ENCODE measurements at places on chromosomes 16 and 17. TPM values are rescaled to one million over a fixed set of nuclear protein-coding genes. Genes with fewer than 3 reads are reported as not detected.
A peak's percentile ranks its signal among the peaks of the same experiment; 100 is the strongest.

Gene SLC13A2
- not detected for total RNA-seq

Gene KRTAP2-2
- not detected for total RNA-seq

Gene SOX8
- total RNA-seq: 0.60 TPM

Gene SERPINF2
- under 0.01 TPM for total RNA-seq

Gene TOP2A
- 10.5 TPM for total RNA-seq

Gene ATP6V0C
- total RNA-seq: 7.1 TPM

Gene TBC1D3G
- not detected for total RNA-seq

Gene NAGS
- total RNA-seq: 2.0 TPM

Gene HEXIM1
- total RNA-seq: 4.8 TPM

Gene NLRC3
- total RNA-seq: 2.6 TPM

Gene MYL4
- 0.40 TPM for total RNA-seq

Gene TTLL6
- total RNA-seq: not detected

Gene MRPS34
- total RNA-seq: 50.4 TPM

Gene ZNF423
- 3.5 TPM for total RNA-seq

Gene LGALS9B
- total RNA-seq: not detected

GRCh38 chr17:16027708-16028584 lies 28.3 kb downstream of the TTC19 start:
- DNase-seq: peak; percentile 29

GRCh38 chr17:22171631-22172030 lies 479.3 kb downstream of the KCNJ18 start:
- DNase-seq: no peak

DNA sequence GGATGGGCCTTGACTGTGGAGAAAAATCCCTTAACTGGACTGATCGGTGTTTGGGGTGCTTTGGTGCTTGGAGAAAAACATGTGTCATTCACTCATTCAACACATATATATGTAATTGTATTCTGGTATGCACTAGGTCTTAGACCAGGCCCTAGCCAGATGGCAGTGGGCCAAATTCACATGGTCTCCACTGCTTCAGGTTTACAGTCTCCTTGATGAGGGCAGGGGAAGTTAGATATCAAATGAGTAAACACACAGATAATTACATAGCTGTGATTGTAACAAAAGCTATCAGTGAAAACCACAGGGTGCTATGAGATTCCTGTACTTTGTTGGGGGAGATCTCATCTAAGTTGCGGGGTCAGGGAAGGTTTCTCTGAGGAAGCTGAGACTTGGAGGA lies 78.8 kb downstream of the WWP2 start:
- peak; percentile 54 for DNase-seq

DNA sequence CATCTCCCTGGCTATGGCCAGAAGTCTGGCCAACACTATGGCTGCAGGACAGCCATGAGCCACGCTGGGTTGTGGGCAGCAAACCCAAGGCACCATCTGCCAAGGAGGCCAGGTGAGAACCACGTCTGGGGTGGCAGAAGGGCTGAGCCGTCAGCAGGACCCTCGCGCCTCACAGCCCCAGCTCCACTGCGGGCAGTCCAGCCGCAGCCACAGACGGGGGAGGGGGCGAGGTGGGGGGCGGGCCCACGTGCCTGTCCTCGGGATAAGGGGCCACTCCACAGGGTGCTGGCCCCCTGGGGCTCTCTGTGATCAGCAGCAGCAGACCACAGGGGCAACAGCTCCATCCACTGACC lies 6.5 kb upstream of the BAIAP2 start:
- no peak for DNase-seq

DNA sequence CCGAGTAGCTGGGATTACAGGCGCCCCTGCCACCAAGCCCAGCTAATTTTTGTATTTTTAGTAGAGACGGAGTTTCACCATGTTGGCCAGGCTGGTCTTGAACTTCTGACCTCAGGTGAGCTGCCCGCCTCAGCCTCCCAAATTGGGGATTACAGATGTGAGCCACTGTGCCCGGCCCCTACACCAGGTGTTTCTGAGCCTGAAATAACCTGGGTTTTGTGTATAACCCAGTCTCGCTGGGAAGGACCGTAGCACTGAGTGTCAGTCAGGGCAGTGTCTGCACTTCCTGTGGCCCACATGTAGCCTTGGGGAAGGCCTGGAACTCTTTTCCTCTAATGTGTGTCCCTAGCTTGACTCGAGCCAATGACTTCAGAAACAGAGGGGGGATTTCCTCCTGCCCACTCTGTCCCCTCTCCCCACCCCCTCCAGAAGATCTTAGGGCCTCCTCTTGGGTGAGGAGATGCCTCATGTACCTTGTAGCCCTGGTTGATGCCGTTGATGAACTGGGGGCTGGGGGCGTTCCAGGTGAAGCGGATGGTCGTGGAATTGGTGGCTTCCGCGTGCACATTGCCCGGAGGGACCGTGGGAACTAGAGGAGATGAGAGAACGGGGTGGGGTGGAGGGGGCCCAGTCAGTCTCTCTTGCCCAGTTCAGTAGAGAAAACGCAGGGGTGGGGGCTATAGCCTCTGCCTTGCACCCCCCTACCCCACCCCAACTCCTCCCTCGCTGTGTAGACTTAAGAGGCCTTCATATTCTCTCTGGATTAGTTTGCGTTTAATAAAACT lies 102.6 kb upstream of the CDC42EP4 start:
- no peak for DNase-seq

- no peak for DNase-seq
These were observed 2.0 kb upstream of the SYNGR2 start for GRCh38 chr17:78166416-78166815.

- no peak for DNase-seq
These were observed 67.8 kb downstream of the CCDC182 start for GRCh38 chr17:57677301-57677700.

DNA sequence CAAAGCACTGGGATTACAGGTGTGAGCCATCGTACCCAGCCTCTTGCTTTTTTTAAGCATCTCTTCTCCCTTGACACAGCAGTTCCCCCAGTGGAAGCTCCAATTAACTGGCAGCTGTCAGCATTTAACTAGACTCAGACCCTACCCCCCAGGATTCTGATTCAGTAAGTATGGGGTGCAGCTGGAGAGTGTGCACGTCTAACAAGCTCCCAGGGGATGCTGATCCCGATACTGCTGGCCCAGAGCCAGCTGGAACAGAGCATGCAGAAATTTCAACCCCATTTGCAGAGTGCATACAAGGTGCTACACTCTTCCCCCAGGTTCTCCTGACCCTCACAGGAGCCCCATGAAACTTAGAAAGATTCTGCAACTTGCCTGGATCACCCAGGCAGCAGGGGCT lies 27.7 kb upstream of the BCO1 start:
- DNase-seq: no peak

DNA sequence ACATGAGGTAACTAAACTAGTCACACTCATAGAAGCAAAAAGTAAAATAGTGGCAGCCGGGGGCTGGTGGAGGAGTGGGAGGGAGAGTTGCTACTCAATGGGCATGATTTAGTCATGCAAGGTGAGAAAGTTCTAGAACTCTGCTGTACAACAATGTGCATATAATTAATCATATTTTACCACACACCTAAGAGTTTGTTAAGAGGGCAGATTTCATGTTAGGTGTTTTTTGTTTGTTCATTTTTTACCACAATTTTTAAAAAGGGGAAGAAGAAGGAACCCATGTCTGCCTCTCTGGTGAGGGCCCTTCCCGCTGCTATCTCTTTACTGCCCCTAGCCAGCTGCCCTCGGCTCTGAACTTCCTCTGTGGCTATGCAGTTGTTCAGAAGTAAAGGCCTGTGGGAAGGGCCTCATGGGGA lies 11.2 kb downstream of the CD300LB start:
- no peak for DNase-seq

GRCh38 chr17:17382971-17383370 lies 79.8 kb downstream of the NT5M start:
- DNase-seq: peak; percentile 57

DNA sequence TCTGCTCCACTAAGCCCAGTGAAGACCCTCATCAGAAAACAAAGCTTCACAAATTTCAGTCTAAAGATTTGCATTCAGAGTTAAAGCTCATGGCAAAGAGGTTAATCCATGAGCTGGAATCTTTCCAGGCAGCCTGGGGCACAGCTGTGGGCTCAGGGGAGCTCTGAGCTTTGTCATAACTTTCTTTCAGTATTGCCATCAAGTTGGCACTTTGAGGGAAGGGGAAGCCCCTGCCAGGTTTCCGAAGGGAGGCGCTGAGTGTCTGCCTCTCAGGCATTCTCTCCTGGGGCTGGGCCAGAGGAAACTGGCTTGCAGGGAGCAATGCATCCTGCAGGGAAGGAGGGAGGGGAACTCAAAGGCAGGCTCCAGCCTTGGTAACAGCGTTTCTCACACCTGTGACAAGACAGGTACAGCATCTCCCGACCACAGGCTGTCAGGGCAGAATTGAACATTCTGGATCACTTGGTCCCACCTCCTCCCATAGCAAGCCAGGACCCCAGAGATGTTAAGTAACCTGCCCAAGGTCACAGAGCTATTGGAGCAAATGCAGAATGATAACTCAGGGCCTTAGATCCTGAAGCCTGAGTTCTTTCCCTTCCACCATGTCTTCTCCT lies 3.9 kb downstream of the LPO start:
- DNase-seq: no peak

DNA sequence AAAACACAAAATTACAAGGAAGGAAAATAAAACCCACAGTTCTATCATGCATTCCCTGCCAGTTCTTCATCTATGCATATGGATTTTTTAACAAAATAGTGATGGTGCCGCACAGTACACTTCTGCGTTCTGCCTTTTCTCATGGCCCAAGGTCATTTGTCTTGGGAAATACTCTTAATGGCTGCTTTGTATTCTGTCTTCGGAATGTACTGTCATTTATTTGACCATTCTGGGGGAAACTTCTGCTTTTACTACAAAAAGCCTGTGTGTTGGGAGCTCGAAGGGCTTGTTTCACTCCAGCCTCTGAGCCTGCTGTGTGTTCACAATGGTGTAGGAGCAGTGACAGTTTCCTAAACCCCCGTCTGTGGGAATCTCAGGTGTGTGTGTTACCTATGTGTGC lies 82.8 kb upstream of the SEC14L1 start:
- no peak for DNase-seq

- peak; percentile 71 for DNase-seq
These were observed 8.2 kb downstream of the SYNGR2 start for GRCh38 chr17:78176548-78177025.

- DNase-seq: no peak
These were observed 117.7 kb downstream of the COPRS start for GRCh38 chr17:31741371-31741770.

GRCh38 chr17:11608396-11608795 lies 10.1 kb downstream of the DNAH9 start:
- no peak for DNase-seq

GRCh38 chr17:36899250-36900159 lies 37.8 kb upstream of the LHX1 start:
- DNase-seq: no peak

DNA sequence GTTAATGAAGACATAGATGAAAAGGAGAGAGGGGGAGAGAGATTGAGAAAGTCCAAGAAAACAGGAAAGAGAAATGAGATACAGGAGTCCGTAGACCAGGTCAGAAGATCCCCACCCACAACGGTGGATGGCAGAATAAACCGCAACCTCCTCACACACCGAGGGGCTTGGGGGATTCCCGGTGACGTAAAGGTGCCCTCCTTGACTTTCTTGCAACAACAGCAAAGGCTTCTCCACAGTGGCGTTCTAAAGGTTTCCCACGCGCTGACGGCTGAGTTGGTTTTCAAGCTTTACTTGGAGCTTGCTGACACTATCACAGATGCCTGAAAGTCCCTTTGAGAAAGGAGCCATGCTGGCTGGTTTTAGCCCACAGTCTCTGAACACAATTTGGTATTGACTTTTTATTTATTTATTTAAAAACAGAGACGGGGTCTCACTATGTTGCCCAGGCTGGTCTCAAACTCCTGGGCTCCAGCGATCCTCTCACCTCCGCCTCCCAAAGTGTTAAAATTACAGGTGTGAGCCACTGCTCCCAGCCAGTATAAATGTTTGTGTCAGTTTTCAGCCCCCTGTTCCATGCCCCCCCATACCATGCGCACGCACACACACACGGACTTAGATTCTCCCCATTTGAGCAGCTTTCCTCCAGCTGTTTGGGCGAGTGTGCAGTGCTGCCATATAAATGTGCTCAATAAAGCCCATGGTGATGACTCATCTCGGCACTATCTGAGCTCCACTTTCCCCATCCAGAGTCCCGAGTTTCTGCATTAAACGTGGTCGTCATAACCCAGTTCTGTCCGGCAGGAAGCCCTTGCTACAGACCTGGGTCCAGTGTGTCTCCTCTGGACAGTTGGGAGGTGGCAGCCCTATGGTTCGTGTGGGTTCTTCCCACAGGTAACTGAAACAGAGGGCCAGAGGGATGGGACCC lies 33.0 kb upstream of the SEC14L1 start:
- no peak for DNase-seq

DNA sequence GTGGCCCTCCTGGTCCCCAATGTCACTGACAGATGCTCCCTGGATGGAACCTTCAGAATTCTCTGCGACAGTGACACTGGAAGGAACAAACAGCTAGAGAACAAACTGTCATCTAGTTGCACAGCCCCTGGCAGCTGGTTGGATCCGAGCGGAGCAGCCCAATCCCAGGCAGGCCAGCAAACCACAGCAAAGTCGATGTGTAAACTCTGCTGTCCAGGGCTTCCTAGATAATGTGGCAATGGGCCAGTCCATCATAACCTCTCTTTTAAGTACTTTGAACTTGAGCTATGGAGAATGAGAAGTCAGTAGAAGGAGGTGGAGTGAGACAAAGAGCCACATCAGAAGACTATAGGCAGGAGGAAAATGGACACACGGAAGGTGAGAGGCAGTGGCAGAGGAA lies 323.0 kb downstream of the CBLN1 start:
- DNase-seq: no peak

- no peak for DNase-seq
These were observed 108.3 kb downstream of the HAPSTR1 start for GRCh38 chr16:9199751-9200150.

- DNase-seq: peak; percentile 75
These were observed 122.4 kb upstream of the NLRP1 start for GRCh38 chr17:5706577-5707210.

GRCh38 chr16:66930189-66930588 lies 4.0 kb downstream of the CIAO2B start:
- DNase-seq: peak; percentile 45

DNA sequence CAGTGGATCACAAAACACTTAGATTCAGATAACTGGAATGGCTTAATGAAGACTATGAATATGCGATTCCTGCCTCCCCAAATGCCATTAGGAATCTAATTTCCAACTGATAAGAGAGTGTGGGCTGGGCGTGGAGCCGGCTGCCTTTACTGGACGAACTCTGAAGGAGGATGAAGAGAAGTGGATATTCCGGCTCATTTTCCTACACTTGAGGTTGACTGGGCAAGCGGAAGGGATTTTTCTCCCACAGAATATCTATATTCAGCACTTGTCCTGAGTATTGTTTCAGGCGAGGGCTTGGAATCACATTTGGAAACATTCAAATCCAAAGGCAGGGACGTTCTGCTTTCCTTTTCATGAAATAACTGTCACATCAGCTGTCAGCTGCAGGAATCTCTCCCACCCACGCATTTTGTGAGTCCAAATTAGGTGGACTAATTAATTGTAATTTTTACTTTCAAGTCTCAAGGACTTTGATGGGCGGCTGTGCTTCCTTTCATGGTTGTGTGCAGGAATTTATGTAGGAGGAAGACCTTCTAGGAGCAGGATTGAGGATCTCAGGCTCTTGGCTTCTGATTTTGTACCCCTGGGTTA lies 138.5 kb downstream of the PITPNC1 start:
- peak; percentile 39 for DNase-seq

Measured in lung microvascular endothelial cell (primary cell).